ENCODE measurements at places on chromosomes 12 and 14.
A peak's percentile ranks its signal among the peaks of the same experiment; 100 is the strongest.

- peak; percentile 53 for DNase-seq
Observed at GRCh38 chr12:123141615-123142517, 9.0 kb downstream of the PITPNM2 start.

DNA sequence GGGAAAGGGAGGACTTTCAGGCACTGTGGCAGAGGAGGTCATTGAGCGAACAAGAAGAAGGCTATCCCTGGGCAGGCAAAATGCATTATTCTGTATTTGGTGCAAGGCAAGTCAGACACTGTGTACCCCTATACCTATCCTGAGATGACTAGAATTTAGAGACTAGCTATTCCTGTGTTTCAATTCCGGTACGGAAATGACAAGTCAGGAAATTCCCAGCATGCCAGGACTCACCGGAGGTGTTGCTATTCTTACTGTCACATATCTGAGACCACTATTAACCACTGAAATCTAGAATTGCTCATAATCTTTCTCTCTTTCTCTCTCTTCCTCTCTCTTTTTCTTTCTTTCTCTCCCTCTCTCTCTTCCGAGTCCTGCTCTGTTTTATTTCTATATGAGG, 297.1 kb downstream of the PDZRN4 start:
- DNase-seq: no peak

DNA sequence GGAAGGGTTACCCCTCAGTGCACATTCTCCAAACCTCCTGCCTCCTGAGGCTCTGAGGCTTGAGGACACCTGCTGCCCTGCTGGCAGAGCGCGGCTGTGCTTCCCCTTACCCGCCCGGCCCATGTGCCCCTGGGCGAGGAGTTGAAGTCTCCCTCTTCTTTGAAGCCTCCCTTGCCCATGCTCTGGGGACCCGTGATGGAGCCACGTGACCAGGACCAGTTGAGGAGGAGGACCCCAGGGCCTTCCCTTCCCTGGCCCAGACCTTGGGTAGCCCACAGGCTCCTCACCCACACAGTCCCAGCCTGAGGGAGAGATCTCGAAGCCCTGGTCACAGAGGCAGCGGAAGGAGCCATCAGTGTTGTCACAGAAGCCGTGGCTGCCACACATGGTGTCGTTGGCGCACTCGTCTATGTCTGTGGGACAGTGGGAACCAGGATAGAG, 12.9 kb downstream of the ISCA2 start:
- DNase-seq: no peak

- DNase-seq: peak; percentile 75
Observed at GRCh38 chr14:64880221-64881121, 764 bp upstream of the SPTB start.

DNA sequence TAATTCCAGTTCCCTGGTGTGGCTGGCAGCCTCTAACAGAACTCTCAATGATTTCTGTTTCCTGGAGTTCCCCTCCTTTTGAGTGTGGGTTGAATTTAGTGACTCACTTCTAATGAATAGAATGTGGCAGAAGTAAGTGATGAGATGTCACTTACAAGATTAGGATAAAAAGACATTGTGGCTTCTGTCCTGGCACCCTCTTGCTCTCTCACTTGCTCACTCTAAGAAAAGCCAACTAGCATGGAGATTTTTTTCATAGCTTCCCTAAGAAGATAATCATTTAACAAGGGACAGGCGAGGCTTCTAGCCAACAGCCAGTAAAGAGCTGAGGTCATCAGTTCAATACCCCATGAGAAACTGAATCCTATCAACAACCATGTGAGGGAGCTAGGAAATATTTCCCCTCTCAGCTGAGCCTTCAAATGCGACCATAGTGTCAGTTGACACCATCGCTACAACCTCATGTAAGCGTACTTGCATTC, 156.7 kb downstream of the TMTC3 start:
- no peak for DNase-seq

DNA sequence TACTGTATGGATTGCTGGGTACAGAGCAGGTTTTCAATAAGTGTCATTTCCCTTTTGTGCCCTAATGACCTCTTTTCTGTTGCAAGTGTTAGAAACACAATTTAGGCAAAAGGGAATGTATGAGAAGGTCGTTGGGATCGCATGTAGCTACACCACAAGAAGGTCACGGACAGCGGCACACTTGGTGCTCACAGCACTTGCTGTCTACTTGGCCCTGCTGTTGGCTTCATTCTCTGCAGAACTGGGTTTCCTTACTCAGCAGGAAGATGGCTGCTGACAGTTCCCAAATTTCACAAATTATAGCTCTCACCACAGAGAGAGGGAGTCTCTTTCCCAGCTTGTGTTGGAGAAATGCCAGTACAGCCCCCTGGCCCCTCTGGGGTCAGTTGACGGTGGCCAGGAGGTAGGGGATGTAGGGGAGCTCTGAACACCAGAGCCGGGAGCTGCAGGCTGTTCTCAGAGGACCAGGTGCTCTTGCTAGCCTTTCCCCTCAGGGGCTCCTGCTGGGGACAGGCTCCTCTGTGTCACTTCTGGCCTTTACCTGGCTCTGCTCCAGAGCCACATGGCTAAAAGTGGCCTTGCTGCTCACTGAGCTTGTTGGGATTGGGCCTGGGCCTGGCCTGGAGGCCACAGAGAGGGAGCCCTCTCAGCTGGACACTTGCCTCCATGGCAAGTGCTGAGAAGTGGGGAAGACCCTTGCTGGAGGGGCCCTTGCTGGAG, 50.9 kb upstream of the BCL7A start:
- DNase-seq: no peak

DNA sequence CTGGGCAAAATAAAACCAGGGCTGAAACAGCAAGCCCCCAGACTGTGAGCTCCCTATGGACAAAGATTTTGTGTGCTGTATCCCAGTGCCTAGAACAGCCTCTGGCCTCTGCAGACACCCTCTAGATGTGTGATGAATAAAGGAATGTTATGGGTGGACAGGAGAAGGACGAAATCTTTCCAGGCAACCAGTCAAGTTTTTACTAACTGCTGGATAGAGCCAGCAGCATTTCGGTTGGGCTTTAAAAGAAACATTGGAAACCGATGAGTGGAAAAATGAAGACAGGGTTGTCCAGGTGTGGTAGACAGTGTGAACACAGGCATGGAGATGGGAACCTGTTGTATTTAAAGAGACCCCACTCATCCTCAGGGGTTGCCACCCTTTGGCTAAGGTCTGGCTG, 4.0 kb downstream of the CHGA start:
- no peak for DNase-seq

GRCh38 chr14:24369907-24370687, 2.1 kb downstream of the NFATC4 start:
- no peak for DNase-seq

GRCh38 chr12:68081561-68081960, 78.0 kb downstream of the IFNG start:
- no peak for DNase-seq

DNA sequence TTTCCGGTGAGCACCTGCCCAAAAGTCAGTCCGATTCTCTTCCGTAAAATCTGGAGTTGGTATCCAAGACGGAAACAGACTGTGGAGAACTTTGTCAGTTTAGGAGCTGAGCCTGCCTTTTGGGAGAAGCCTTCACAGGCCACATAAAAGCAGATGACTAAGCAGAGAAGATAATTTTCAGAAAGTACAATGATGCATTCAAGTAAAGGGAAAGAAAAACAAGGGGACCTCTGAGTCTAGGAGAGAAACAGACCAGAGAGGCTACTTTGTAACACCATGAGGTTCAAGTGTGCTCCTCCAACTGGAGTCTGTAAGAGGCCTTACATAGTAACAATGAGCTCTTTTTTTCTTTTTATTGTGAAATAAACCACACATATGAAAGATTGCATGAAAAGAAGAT, 21.1 kb downstream of the TMED8 start:
- no peak for DNase-seq

DNA sequence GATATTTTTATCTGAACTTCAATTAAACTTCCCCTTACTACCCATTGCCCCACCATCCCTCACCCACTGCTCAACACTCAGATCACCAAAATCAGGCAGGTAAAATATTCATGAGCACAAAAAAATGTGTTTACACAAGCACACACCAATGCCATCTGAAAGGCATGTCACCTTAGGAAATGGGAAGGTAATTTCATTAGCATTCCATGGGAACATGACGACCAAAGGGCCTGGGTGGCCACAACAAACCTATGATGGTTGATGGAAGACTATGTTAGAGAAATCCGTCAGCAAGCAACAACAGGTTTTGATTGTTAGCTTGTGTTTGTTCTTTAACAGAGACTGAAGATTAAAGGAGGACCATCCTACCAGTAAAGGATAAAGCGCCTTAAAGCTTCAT, 97.6 kb downstream of the BCAT1 start:
- DNase-seq: no peak

DNA sequence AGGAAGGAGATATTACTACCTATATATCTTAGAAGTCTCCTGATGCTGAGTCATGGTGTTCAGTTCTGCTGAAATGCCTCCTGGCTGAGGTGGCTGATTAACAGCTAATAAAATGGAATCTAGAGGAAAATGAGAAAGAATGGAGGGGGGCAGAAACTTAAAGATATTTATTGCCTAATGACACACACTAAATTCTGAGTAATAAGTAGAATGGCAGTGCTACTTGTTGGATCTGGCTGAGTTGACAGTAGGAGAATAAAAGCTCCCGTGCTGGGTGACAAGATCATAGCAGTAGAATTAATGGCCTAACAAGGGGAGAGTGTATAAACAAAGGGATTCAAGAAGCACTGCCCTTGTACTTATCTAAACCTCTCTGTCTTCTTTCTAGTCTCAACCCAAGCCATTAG, 137.5 kb downstream of the CNTN1 start:
- peak; percentile 33 for DNase-seq

- peak; percentile 92 for DNase-seq
Observed at GRCh38 chr12:102948941-102949352, 8.5 kb upstream of the ASCL1 start.

- no peak for DNase-seq
Observed at GRCh38 chr12:132825861-132826260, 2.8 kb downstream of the GOLGA3 start.

GRCh38 chr12:95173392-95174251, 43.6 kb downstream of the FGD6 start:
- no peak for DNase-seq

GRCh38 chr12:82029936-82030335, 270.8 kb upstream of the PPFIA2 start:
- DNase-seq: no peak

DNA sequence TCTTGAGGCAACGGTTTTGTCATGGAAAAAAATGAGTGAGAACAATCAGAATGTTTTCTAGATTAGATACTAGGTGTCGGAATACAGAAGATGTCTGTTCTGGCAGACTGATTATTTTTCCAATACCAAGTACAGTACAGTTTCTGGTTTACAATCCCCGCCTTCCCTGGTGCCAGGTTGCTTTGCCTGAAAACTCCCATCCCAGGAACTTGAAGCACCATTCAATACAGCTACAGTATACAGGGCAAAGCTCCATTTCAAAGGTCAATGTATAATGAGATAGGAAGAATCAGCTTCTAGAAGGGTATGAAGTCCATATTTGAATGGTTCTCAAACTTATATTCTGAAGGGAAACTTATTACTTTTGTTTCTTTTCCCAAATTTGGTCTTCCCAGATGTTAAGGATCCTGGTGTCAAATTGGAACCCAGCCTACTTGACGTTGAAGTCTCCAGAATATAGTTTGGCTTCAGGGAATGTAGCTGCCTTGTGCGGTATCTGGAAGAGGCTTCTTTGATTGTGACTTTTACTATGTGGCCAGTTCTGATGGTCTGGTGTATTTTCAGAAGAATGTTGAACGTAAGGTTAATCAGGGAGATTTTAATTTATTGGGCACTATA, 238.0 kb upstream of the ATP2B1 start:
- DNase-seq: no peak

DNA sequence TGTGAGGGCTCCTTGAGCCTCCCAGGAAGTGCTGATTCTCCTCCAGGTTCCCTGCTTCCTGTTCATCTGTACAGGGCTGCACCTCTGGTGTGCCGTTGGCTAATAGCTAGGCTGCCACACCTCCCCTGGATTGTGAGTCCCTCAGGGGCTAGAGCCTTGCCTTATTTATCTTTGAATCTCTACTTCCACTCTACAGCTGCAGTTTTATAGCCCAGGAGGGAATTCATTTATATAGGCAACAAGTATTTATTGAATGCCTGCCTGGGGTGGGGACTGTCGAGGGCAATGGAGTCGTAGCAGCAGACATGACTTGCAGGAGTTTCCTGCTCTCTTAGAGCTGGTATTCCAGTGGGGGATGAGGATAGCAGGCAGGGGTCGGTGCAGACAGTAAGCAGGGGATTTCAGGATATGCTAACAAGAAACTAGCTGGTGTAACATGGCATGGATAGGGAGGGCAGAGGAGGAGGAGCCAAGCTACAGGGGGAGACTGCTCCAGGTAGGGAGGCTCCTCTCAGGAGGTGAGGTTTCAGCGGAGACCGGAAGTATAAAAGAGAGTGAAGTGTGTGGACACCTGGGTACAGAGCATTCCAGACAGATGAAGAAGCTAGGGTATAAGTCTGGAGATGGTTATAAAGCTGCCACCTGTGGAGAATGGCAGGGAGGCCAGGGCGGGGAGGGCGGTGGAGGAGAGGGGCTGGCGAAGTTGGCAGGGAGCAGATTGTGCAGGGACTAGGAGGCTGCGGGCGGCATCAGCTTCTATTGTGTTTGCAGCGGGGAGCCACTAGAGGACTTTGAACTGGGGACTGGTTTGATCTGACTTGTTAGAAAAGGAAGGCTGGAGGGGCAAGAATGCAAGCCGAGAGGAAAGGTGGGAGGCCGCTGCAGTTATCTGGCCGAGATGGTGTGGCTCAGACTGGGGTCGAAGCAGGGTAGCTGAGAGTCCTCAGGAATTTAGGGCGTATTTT, 17.2 kb downstream of the USP30 start:
- no peak for DNase-seq

DNA sequence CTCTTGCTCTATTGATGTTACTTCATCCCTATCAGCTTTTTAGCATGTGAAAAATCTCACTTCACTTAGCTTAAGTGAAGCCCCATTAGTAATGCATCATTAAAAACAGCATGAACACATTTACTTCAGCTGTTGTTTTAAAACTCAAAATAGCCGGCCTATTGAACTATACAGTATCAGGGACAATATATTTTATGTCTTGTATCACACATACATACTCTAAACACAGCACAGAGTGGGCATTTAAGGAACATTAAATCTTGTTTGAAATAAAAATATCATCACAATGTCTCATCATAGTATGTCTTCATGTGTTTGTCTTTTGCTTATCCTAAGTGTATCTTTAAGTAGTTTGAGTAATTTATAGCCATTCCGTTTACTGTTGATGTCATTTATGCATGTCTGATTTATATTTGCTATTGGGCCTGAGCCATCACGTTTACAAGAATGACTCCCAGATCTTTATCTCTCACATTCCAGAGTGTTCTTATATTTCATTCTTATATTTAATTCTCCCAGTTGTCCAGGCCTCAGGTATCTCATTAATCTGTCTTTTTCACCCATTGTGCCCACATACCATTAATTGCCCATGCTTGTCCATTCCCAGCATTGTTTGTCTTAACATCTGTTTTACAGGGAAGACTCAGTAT, 57.5 kb downstream of the ARHGAP5 start:
- DNase-seq: peak; percentile 90

DNA sequence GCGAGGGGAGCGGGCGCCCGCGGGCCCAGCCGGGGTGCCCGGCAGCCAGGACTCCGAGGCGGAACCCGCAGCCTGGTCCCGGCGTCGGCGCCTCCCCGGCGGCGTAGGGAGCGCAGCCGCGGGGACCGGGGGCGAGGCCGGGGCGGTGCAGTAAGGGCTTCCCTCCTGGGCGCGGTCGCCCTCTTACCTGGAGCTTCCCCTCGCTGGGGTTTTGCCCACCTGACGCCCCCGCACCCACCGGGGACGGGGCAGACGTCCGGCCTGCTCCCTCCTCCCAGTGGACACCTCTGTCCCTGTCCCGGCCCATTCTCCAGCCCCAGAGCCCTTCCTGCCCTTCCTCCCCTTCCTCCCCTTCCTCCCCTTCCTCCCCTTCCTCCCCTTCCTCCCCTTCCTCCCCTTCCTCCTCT, 413 bp upstream of the TUBA1C start:
- DNase-seq: peak; percentile 89

GRCh38 chr12:81610955-81611889, 147.9 kb downstream of the PPFIA2 start:
- peak; percentile 45 for DNase-seq
